ENCODE measurements at places on chromosomes 3 and 15.
A peak's percentile ranks its signal among the peaks of the same experiment; 100 is the strongest.

GRCh38 chr15:63202861-63203260, 13.5 kb downstream of the RAB8B start:
- no peak for DNase-seq

DNA sequence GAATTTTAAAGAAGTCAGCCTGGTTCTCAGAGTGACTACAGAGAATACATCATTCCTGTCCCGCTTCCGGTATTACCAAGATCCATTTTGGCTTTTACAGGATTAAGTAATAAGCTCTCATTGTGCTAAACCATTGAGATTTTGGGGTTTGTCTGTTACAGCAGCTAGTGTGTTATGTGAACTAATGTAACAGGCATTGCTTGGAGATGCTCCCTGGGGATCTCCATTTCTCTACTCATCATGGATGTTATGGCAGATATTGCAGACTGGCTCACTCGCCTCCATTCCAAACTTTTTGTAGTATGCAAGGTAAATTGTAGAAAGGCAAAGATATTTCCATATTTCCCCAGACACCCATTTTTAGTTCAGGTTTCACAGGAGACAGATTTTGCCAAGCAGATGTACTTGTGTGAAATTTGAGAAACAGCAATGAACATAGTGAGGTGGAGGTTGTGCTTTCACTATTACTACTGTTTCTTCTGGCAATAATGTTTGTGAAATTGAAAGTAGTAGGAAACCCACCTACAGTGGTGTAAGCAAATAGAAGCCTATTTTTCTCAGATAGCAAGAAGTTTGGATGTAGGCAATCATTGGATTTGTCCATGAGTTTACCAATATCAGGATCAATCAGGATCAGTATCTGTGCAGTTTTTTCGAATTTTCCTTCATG, 177.1 kb upstream of the GALNT15 start:
- no peak for DNase-seq

DNA sequence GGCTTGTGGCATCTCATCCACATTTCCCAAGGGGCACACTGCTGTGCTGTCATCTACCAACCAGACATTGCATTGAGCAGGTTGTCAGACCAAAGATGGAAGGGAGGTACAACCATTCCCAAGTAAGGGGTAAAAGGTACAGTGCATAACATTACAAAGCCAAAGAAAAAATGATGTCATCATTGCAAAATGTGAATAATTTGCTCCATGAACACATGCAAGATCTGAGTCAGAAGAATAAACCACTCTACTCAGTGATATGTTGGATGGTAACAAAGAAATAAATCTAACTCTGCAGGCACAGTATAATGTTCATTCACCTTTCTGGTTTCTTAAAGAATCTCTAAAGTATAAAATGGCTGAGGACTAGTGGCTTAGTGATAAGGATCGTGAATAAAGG, 202.7 kb downstream of the MAGI1 start:
- DNase-seq = no peak

DNA sequence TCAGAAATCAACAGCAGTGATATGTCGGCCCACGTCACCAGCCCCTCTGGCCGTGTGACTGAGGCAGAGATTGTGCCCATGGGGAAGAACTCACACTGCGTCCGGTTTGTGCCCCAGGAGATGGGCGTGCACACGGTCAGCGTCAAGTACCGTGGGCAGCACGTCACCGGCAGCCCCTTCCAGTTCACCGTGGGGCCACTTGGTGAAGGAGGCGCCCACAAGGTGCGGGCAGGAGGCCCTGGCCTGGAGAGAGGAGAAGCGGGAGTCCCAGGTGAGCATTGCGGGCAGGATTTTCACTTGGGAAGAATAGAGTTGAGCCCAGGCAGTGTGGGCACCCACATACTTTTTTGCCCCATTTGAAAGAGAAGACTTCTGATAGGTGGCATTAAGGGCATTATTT, 57.4 kb downstream of the DNASE1L3 start:
- no peak for DNase-seq

- peak; percentile 12 for DNase-seq
Observed at GRCh38 chr3:12224181-12225147, 64.4 kb upstream of the PPARG start.

DNA sequence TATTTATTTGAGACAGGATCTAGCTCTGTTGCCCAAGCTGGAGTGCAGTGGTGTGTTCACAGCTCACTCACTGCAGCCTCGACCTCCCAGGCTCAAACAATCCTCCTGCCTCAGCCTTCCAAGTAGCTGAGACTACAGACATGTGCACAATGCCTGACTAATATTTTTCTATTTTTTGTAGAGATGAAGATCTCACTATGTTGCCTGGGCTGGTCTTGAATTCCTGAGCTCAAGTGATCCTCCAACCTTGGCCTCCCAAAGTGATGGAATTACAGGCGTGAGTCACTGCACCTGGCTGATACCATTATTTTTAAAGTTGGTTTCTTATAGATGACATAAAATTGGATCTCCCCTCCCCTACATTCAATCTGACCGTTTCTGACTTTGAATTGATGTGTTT, 139.5 kb upstream of the RGMA start:
- no peak for DNase-seq

GRCh38 chr3:170644711-170645110, 58.8 kb upstream of the SLC7A14 start:
- DNase-seq = no peak

- no peak for DNase-seq
Observed at GRCh38 chr3:143538577-143538981, 309.7 kb downstream of the SLC9A9 start.

GRCh38 chr3:16028604-16029003, 145.9 kb upstream of the GALNT15 start:
- no peak for DNase-seq

DNA sequence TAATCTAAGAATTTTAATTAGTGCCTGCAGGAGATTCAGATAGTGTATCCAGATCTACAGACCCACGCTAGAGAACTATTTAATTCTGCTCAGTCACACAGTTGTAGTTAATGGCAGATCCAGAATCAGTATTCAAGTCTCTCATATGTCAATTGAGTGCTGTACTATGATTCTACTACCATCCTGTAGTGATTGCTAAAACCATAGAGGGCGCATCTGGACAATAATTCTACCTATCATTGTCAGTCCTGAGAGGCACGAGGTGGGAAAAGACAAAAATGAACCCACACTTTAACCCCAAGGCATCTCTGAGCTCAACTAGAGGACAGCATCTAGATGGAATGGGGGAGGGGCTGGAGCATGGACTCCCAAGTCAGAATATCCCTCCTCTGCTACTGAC, 22.7 kb downstream of the DHX36 start:
- no peak for DNase-seq

GRCh38 chr15:22907161-22907950, 68.9 kb downstream of the NIPA2 start:
- no peak for DNase-seq

DNA sequence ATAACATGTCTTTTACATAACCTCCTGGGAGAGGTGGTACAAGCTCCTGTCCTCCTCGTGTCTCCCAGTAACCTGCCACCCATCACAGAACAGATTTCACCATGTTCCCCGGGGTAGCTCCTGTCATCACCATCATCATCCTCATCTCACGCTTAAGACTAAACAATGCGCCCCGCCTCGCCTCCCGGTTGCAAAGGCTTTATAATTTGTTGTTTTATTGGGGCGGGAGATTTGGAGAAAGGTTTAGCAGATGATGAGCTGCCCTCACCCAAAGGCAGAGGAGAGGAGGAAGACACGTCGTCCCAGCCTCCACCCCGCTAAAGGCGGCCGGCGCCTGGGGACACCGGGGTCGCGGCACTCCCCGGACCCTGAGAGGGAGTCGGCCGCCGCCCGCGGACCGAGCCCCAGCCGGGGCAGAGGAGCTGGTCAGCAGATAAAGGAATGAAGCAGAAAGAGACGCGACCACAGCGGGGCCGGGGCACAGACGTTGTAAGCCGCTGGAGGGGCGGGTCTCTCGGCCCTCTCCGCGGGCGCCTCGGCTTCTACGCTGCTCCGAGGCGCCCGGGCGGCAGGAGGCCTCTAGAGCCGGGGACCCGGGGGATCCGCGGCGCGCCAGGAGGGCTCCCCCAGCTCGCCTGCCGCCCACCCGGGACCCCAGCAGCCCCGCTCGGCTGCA, 589 bp downstream of the HERC1 start:
- no peak for DNase-seq

- peak; percentile 66 for DNase-seq
Observed at GRCh38 chr15:68817304-68818065, 3.2 kb downstream of the ANP32A start.

DNA sequence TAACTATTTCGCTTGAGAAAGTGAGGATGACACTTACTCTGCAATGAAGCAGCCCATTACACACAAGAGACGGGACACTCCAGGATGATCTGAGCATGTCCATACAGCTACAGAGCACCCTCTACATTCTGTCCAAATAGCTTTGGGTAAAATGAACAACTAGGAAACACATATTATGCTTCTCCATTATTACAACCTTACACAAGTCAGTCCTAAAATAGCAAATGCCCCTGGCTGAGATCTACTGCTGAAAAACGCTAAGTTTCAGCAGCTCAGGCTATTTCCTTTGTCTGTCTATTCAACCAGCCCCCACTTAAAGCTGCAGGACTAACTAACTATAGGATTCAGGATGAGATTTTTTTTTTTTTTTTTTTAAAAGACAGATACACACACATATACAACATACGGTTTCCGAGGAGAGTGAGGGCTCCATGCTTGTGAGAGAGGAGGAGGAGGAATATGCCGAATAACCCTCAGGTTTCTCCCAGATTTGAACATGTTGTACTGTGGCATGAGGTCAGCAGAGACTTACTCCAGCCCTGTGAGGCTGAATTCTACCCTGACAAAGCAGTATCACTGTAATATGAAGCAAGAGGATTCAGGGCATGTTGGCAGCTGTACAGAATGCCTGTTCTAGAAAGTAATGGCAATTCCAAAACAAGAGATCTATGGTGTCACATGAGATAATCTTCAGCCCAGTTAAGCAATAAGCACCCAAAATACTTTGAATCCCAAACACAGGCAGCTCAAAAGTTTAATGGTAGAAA, 117.3 kb upstream of the PLXND1 start:
- DNase-seq = no peak

GRCh38 chr3:127286571-127287140, 1.2 kb downstream of the PRR20G start:
- DNase-seq = no peak

GRCh38 chr15:85354461-85354860, 25.9 kb upstream of the AKAP13 start:
- DNase-seq = no peak

DNA sequence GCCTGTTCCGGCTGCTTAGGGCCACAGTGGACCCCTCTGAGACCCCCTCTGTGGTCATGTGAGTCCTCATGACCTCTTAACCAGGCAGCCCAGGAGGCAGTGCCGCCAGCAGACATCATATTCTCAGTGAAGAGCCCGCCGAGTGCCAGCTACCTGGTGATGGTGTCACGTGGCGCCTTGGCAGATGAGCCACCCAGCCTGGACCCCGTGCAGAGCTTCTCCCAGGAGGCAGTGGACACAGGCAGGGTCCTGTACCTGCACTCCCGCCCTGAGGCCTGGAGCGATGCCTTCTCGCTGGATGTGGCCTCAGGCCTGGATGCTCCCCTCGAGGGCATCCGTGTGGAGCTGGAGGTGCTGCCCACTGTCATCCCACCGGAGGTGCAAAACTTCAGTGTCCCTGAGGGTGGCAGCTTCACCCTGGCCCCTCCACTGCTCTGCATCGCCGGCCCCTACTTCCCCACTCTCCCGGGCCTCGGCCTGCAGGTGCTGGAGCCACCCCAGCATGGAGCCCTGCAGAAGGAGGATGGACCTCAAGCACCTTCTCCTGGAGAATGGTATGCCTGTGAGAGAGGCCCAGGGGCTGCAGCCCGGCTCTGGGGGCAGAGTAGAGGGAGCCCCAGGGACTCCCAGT, 176.1 kb downstream of the TBC1D2B start:
- no peak for DNase-seq

DNA sequence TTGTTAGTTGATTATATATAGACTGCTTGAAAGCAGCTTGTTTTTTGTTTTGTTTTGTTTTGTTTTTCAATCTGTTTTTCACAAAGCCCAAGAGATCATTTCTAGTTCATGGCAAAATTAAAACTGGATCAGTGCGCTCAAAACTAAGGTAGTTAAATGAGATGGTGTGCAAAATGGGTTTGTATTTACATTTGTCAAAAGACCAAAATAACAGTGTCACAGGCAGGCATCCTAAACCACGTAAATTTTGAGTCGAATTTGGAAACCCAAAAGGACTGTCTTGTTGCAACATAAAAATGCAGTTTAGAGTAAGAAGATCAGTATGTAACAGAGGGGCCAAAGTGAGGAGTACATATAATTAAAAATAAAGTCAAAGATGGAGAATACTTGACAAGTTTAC, 2.4 kb downstream of the DMXL2 start:
- DNase-seq = no peak

GRCh38 chr3:57985176-57985983, 22.8 kb upstream of the FLNB start:
- no peak for DNase-seq

DNA sequence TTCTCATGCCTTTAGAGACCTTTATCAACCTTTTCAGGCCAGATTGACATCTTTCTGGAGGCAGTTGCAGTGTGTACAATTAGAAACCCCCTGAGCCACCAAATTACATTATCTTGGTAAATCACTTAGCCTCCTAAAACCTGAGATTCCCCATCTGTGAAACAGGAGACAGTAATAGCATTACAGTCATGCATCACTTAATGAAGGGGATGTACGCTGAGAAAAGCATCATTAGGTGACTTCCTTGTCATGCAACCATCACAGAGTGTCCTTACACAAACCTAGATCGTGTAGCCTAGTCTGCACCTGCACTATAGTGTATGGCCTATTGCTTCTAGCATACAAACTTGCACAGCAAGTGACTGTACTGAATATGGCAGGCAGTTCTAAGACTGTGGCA, 400.8 kb upstream of the CNTN3 start:
- no peak for DNase-seq

- DNase-seq = no peak
Observed at GRCh38 chr3:135239615-135239884, 444.5 kb downstream of the EPHB1 start.

GRCh38 chr3:47503033-47503432, 10.5 kb downstream of the ELP6 start:
- DNase-seq = no peak

- DNase-seq = no peak
Observed at GRCh38 chr3:184289426-184289938, 9.6 kb upstream of the PSMD2 start.

GRCh38 chr15:29784413-29784812, 37.9 kb downstream of the TJP1 start:
- DNase-seq = no peak

DNA sequence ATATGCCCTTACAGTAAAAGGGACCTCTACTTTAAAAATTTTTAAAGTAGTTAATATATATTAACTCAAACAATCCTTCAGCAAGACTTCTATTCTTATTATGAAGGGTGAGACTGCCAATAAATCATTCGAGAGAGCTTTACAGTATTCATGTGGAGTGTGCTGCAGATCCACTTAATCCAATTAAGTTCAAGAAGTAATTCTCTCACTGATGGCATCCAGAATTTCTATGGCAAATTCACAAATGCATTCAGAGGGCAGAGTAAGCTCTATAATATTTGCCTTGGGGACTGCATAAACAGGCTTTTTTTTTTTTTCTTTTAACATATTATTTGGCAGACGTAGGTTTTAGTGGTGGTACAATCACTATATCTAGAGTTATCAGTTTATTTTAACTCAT, 692.0 kb downstream of the NLGN1 start:
- DNase-seq = no peak

- DNase-seq = no peak
Observed at GRCh38 chr3:157151151-157151550, 8.8 kb downstream of the CCNL1 start.
